ENCODE measurements at places on chromosomes 3 and 15.
A peak's percentile ranks its signal among the peaks of the same experiment; 100 is the strongest.

DNA sequence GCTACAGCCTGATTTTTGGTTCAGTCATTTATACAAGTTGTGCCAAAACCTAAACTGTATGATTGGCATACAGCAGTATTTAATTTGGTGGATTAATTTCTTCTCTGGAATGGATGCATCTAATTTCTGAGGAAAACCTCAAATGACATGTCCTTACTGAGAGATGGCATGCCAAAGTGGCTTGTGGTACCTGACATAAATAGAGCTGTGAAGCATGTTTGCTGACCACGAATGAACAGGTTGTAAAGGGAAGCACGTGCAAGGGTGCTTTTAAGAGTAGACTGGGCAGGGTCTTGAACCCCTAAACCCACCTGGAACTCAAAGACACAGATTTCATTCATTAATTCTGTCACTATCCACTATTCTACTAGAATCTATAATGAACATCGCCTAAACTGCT, 77.2 kb downstream of the TP63 start:
- no peak for DNase-seq

- no peak for DNase-seq
Measured at GRCh38 chr15:95536638-95537037, 793.9 kb upstream of the NR2F2 start.

DNA sequence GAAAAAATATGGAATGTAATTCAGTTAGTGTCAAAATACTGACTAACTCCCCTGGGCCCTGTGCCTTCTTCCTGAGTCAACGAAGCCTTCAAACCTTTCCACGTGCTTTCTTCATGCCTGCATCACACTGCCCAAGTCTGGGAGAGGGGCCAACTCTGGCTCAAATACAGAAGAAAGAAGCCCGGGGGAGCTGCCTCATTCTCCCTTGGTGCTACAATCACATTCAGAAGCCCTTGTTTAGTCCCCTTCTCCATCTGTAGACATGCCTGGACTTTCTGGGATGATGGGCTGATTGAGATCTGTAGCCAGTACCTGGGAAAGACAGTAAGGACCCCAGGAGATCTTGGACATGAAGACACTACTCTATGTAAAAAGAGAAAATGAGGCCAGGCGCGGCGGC, 77.8 kb upstream of the GSK3B start:
- no peak for DNase-seq

- DNase-seq: no peak
Measured at GRCh38 chr3:181916013-181916412, 204.3 kb downstream of the SOX2 start.

GRCh38 chr3:64214381-64215018, 10.8 kb downstream of the PRICKLE2 start:
- DNase-seq: no peak

DNA sequence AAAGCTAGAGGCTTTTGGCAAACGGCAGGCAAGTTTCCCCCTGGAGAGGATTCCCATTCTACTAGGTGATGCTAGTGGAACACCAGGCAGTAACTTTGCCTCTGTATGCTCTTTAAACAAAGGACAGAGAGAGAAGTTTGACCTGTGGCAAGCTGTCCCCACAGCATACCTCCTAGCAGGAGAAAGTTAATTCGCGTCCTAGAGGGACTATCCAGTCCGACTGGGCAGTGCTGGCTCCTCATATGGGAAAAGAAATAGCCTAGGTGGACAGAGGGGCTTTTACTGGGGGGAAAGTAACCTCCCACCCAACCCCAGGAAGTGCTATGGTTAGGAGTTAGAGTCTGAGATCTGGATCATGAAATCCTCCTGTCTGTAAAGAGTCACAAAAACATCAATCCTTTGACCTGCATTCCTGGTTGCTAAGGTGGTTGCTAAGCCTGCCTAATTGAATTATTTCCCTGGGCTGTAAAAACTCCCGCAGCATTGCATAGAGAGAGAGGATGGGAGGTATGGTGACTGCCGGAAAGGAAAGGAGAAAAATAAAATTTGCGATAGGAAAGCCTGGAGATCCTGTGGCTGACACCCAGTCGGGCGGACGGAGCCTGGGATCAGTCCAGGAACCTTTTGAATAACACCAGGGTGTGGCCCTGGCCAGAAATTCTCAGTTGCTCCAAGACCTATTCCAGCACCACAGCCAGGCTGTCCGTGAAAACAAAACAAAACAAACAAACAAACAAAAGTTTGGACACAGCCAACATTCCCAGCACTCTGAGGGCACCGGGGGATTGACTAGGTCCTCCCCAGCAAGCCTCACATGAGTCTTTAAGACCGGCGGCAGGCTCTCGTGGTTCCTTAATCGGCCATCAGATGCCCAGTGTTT, 67.7 kb upstream of the ATP11B start:
- no peak for DNase-seq

- no peak for DNase-seq
Measured at GRCh38 chr3:10260211-10260701, 12.0 kb downstream of the TATDN2 start.

DNA sequence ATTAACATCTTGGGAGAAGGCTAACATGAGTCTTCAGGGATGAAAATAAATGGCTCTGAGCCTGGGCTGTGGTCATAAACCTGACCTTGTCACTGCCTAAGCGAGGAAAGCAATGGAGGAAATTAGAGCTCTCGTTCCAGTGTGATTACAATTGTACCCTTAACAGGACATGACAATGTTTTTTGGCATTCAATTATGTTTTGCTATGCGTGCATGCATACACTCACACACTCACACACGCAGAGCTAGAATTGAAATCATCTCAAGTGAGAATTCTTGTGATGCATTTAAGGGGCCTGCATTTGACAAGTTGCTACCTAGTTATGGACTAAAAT, 24.1 kb downstream of the ZNF80 start:
- no peak for DNase-seq

- no peak for DNase-seq
Measured at GRCh38 chr3:125000661-125001060, 55.1 kb downstream of the HEG1 start.

DNA sequence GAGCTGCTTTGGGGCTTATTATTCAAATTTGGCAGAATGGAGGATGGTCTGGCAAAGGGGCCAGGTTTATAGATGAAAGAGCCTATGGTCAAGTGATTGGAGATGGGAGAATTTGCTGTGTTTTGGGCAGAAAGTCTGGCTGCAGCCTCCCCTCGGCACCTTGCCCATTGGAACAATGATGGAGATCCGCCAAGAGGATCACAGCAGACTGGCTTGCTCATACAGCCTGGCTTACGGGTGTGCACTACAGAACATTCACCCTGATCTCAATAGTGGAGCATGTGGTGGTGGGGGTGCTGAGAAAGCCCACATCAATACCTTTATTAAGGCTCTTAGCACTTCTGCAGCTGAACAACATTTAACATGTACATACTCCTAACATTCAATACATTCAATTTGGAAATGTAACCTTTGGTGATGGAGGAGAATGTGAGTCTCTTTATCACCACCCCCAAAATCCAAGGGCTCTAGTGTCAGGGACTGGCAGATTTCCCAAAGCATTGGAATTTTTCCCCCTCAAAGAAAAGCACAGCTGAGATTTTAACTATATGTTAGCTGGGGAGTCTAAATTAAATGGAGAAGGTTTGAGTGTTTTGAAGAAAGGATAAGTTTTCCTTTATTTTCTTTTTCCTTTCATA, 118.4 kb upstream of the TMC3 start:
- peak; percentile 16 for DNase-seq

DNA sequence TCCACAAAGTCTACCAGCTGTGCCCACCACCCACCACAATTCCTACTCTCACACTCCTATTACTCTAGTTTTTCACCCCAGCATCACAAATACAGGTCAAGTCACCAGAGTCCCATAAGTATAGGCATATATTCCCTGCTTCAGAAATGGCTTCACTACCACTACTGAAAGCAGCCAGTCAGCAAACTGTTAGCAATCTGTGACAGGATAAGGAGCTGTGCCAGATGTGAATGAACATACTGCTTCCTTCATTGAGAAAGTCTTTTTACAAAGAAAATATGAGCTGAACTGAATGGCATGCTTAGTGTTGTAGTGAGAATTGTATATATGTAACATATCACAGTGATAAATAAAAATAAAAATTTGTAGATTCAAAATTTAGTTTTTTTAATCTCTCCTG, 76.8 kb downstream of the C3orf85 start:
- no peak for DNase-seq

DNA sequence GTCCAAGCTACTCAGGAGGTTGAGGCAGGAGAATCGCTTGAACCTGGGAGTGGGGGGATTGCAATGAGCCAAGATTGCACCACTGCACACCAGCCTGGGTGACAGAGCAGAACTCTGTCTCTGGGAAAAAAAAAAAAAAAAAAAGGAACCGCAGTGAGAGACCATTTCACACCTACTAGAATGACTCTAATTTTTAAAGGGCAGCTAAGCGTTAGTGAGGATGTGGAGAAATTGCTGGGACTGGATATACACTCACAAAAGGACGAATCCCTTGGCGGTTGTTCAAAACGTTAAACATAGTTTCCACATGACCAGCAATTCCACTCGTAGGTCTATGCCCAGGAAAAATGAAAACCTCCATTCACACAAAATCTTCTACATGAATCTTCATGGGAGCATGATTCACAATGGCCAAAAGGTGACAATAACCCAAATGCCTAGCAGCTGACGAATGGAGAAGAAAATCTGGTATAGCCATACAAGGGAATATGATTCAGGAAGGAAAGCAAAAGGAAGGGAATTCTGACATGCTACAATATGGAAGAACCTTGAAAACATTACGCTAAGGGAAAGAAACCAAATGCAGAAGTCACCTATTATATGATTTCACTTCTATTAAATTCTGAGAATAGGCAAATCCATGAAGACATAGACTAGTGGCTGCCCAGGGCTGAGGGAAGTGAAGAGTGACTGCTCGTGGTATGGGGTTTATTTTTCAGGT, 127.0 kb downstream of the CHSY1 start:
- no peak for DNase-seq

GRCh38 chr15:27045796-27046195, 74.8 kb downstream of the GABRG3 start:
- DNase-seq: no peak

DNA sequence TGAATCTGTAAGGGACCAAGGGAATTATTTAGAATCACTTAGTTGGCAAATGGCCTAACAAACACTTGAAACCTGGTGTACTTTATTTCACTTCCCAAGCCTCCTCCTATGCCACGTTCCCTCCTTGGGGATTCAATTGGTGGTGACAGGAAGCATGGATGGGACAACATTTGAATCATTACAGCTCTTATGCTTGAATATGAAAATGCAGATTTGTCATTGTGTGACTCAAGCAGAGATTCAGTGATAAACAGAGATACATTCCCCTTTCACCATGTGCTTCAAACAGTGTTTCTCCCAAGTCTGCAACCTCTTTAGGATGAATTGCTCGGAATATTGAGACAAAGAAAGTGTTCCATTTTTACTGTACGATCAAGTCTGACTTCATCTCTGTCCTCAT, 32.7 kb upstream of the MED12L start:
- DNase-seq: no peak

- DNase-seq: no peak
Measured at GRCh38 chr15:29871401-29871800, 49.1 kb upstream of the TJP1 start.

- DNase-seq: no peak
Measured at GRCh38 chr3:193921465-193921864, 214.5 kb upstream of the HES1 start.

DNA sequence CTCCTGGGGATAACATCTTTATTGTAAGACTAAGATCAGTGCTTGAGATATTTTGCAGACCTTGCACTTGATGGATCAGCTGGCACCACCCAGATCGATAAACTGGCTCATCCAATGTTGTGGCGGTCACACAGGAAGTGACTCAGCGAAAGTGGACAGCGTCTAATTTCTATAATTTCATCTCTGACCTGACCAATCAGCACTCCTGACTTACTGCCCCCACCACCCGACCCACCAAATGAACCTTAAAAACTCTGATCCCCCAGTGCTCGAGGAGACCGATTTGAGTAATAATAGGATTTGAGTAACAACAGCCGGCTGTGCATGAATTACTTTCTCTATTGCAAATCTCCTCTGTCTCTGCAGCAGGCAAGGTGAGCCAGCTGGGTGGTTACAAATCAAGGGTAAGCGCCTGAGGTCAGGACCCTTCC, 62.7 kb upstream of the RNU6-1 start:
- DNase-seq: peak; percentile 74

- no peak for DNase-seq
Measured at GRCh38 chr3:25747033-25747432, 36.2 kb downstream of the NGLY1 start.

- DNase-seq: no peak
Measured at GRCh38 chr3:73924048-73924447, 299.3 kb upstream of the PDZRN3 start.

- no peak for DNase-seq
Measured at GRCh38 chr3:136778865-136779264, 26.7 kb upstream of the STAG1 start.

DNA sequence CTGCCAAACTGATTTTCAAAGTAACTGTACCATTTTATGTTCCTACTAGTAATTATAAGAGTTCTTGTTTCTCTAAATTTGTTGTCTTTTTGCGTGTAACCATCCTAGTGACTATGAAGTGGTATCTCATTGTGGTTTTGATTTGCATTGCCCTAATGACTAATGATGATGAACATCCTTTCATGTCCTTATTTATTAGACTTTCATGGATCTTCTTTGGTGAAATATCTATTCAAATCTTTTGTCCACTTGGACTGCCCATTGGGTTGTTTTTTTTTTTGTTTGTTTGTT, 3.6 kb downstream of the OXSR1 start:
- DNase-seq: no peak

GRCh38 chr3:114319453-114319852, 25.6 kb downstream of the TIGIT start:
- no peak for DNase-seq

- peak; percentile 51 for DNase-seq
Measured at GRCh38 chr15:51380999-51381806, 39.7 kb downstream of the GLDN start.

- no peak for DNase-seq
Measured at GRCh38 chr3:111548756-111549155, 6.8 kb downstream of the CD96 start.

DNA sequence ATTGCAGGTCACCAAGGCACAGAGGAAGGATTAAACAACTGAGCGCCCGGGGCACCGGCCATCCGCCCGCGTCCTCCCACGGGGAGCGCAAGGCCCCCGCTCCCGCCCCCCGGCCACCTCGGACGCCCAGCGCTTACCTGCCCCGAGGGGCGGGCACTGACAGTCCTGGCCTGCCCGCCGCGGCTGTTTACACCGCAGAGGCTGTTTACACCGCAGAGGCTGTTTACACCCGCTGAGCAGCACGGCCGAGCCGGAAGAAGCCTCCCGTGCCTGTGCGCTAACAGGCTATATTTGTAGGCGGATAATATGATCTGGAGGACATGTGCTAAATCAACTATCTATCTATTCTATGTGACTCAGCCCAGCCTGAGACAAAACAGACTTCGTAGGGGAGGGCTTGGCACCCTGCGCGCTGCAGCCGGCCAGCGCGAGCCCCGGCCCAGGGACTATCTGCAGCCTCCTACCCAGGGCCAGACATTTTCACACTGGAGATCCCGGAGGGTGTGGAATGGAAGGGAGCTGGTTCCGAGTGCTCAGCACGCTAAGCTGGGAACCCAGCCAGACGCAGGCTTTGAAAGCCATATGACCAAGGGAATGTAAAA, at the start of gene LRRC2:
Gene LRRC2, minus strand, starts transcription at position 263 of the 602 bp plus-strand sequence. CDS start 14,711 bp downstream, outside the sequence.
- DNase-seq: peak; percentile 8

Data from NCI-H2227 treated with DMSO at 0.1 percent for 48 hours (cell line).